ENCODE measurements at places on chromosomes 3 and 15.

- DNase-seq = peak; percentile 89
Observed at GRCh38 chr3:150068440-150069153, 97.9 kb upstream of the PFN2 start.

GRCh38 chr3:15339786-15340215, 7.4 kb upstream of the SH3BP5 start:
- no peak for DNase-seq

GRCh38 chr15:97875025-97875512, 85.4 kb upstream of the ARRDC4 start:
- DNase-seq = no peak

- DNase-seq = no peak
Observed at GRCh38 chr15:58459560-58459959, 27.8 kb downstream of the LIPC start.
